ENCODE measurements at places on chromosomes 11 and 22. TPM values are rescaled to one million over a fixed set of nuclear protein-coding genes. Genes with fewer than 3 reads are reported as not detected.

Gene SLC37A2
- 6.6 TPM for total RNA-seq

Gene CCDC73
- total RNA-seq: 0.98 TPM

Gene DDI1
- total RNA-seq: not detected

Gene MOGAT2
- total RNA-seq: not detected

Gene TTC36
- 0.37 TPM for total RNA-seq

Gene GSTT2B
- total RNA-seq: 20.9 TPM

- H3K27ac ChIP-seq: no peak overlapping the region
- no peaks in the 10 kb centered on the region for H3K4me1 ChIP-seq
- no peaks in the 10 kb centered on the region for H3K36me3 ChIP-seq
- no peak overlapping the region for H3K4me3 ChIP-seq
- DNase-seq: no peak
These were observed 88.8 kb upstream of the XKR3 start for GRCh38 chr22:16914006-16914405.

DNA sequence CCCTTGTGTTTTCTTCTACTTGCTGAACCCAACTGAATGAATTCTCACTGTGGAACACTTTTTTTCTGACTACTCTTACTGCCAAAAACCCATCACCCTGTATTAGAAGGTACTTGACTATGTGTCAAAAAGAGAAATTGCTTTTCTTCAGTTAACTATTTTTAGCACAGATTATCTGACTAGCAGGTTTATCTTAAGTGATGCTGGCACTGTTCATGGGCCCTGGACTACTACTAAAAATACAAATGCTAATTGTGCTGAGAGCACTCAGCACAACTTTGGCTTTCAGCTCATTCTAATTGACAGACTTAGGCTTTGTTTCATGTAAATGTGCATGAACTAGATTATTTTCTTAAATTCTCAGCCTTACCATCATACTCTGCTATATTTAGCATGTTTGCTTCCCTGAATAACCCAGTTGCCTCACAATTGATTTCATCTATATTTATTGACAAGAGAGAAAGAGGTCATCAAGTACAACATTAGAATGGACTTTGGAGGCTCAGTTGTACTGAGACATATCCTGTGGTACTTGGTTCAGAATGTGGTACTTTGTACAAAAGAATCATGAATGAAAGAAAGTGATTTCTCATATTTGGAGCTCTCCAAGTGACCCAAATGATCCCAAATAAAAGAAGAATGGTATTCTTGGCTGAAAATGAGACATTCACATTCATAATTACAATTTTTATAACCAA, 478.3 kb downstream of the KCNA4 start:
- no peak overlapping the region for H3K4me3 ChIP-seq
- no peaks in the 10 kb centered on the region for H3K27me3 ChIP-seq
- no peaks in the 10 kb centered on the region for H3K36me3 ChIP-seq
- no peak for DNase-seq
- H3K27ac ChIP-seq: no peak overlapping the region
- no peaks in the 10 kb centered on the region for H3K4me1 ChIP-seq

DNA sequence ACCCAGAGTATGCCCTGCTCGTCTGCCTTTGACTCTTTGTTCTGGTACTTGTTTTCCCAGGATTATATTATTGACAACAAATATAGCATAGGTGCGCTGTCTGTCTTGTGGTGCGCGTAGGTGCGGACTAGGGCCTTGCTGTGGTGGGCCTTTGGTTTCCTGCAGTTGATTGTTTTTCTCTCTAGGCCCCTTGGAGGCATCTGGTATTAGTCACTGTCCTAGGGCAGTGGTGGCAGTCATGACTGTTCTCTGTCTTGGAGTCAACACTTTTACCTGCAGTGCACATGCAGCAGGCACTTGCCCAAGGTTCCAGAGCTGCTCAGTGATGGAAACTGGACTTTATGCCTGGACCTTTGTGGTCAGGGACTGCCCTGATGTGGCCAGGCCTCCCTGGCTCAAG, 18.6 kb downstream of the PPP6R2 start:
- no peaks in the 10 kb centered on the region for H3K27me3 ChIP-seq
- H3K4me1 ChIP-seq: peaks cover 2% of the 10 kb centered on the region
- H3K4me3 ChIP-seq: no peak overlapping the region

GRCh38 chr22:19687561-19688300, 26.6 kb upstream of the SEPTIN5 start:
- H3K27ac ChIP-seq: no peak overlapping the region
- H3K27me3 ChIP-seq: no peaks in the 10 kb centered on the region
- DNase-seq: no peak
- H3K4me1 ChIP-seq: no peaks in the 10 kb centered on the region
- no peak overlapping the region for H3K4me3 ChIP-seq
- no peaks in the 10 kb centered on the region for H3K36me3 ChIP-seq

GRCh38 chr11:8642196-8642841, 40.1 kb downstream of the TRIM66 start:
- DNase-seq: no peak
- no peak overlapping the region for H3K4me3 ChIP-seq
- no peaks in the 10 kb centered on the region for H3K36me3 ChIP-seq

- H3K27ac ChIP-seq: no peak overlapping the region
- H3K36me3 ChIP-seq: no peaks in the 10 kb centered on the region
- no peaks in the 10 kb centered on the region for H3K4me1 ChIP-seq
- DNase-seq: no peak
- no peak overlapping the region for H3K4me3 ChIP-seq
These were observed 47.6 kb upstream of the MYO18B start for GRCh38 chr22:25694196-25694907.

- H3K4me3 ChIP-seq: no peak overlapping the region
- no peaks in the 10 kb centered on the region for H3K27me3 ChIP-seq
- H3K36me3 ChIP-seq: no peaks in the 10 kb centered on the region
- H3K4me1 ChIP-seq: no peaks in the 10 kb centered on the region
These were observed 102.1 kb downstream of the FBXO7 start for GRCh38 chr22:32576553-32577253.

GRCh38 chr11:74299015-74299414, 12.4 kb downstream of the P4HA3 start:
- no peak overlapping the region for H3K27ac ChIP-seq
- DNase-seq: no peak
- no peaks in the 10 kb centered on the region for H3K36me3 ChIP-seq
- H3K27me3 ChIP-seq: no peaks in the 10 kb centered on the region
- no peak overlapping the region for H3K4me3 ChIP-seq

- no peaks in the 10 kb centered on the region for H3K36me3 ChIP-seq
- no peak overlapping the region for H3K27ac ChIP-seq
- H3K4me3 ChIP-seq: no peak overlapping the region
- H3K27me3 ChIP-seq: no peaks in the 10 kb centered on the region
These were observed 69.5 kb upstream of the GRIK4 start for GRCh38 chr11:120442031-120442430.

DNA sequence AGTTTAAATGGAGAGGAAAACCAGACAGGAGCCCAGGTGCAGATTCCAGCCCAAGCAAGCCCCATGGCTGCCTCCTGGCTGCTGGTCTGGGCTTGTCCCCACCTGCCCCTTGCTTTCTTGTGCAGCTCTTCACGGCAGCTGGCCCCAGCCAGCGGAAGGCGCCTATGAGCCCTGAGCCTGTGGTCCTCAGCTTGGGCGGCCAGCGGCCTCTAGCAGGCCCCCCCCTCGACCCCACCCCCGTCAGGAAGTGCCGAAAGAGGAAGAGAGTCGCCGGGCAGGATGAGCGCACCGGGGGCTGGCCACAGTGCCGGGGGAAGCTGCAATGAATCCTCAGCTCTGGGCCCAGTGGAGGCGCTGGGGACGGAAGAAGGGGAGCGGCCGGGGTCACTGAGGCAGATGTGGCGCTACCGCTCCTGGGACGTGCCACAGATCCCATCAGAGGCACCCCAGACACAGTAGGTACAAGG, 2.1 kb upstream of the DGKZ start:
- no peak overlapping the region for H3K4me3 ChIP-seq
- H3K4me1 ChIP-seq: peaks cover 18% of the 10 kb centered on the region
- H3K27ac ChIP-seq: no peak overlapping the region
- no peaks in the 10 kb centered on the region for H3K36me3 ChIP-seq

GRCh38 chr11:10122326-10123197, 171.5 kb downstream of the SBF2 start:
- no peak for DNase-seq
- no peak overlapping the region for H3K4me3 ChIP-seq
- no peak overlapping the region for H3K27ac ChIP-seq
- H3K36me3 ChIP-seq: no peaks in the 10 kb centered on the region

- H3K27ac ChIP-seq: no peak overlapping the region
- H3K4me3 ChIP-seq: no peak overlapping the region
- no peak for DNase-seq
These were observed 8.5 kb upstream of the CCDC89 start for GRCh38 chr11:85694385-85694980.

DNA sequence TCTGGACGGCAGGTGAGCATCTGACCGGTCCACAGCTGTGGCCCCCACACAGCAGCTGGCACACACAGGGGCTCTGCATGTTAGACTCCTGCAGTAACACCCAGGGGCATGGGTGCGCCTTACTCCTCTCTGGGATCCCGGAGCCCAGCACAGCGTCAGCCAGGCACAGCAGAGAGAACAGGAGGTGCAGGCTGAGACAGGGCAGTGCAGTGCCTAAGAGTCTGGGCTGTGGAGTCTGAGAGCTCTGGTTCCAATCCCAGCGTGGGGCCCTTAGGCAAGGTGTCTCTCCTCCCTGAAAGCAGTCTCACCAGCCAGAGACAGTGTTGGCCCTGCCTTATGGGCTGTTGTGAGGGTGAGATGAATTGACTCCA, 2.3 kb downstream of the NUDT8 start:
- peaks cover 5% of the 10 kb centered on the region for H3K4me1 ChIP-seq
- H3K27me3 ChIP-seq: no peaks in the 10 kb centered on the region
- DNase-seq: no peak
- no peak overlapping the region for H3K27ac ChIP-seq
- no peaks in the 10 kb centered on the region for H3K36me3 ChIP-seq

DNA sequence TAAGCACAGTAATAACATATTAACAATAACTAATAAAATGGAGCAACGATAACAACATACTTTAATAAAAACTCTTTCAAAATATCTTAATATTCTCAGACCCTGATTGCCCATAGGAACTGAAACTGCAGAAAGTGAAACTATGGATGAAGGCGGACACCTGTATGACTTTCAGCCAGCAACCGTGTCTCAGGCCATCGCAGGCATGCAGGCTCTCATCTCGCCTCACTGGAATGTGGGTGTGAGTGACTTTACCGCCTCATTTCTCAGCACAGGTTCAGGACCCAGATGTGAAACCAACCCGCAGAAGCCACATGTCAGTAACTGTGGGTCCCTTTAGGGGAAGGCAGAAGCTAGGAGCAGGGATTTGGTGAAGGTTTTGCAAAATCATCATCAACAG, 539.1 kb downstream of the FAM181B start:
- H3K27me3 ChIP-seq: no peaks in the 10 kb centered on the region
- no peaks in the 10 kb centered on the region for H3K4me1 ChIP-seq
- no peak for DNase-seq
- no peak overlapping the region for H3K27ac ChIP-seq
- H3K36me3 ChIP-seq: no peaks in the 10 kb centered on the region

DNA sequence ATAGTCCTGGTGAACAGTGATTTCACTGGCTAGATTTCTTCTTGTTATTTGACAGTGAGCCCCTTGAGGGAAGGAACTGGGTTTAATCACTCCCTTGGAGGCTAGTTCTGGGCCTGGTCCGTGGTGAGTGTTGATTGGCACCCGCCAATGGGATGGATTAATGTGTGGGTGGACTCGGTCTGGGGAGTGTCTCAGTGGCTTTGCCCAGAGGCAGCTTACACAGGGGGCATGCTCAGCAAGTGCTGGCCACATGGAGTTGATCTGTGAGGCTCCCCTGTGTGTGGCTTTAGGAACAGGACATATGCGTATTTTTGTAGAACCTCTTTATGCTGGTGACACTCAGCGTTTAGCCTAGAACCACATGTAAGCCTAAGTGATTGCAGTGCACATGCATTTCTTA, 106.9 kb downstream of the TBC1D22A start:
- no peaks in the 10 kb centered on the region for H3K27me3 ChIP-seq
- no peak overlapping the region for H3K27ac ChIP-seq
- H3K4me1 ChIP-seq: no peaks in the 10 kb centered on the region

DNA sequence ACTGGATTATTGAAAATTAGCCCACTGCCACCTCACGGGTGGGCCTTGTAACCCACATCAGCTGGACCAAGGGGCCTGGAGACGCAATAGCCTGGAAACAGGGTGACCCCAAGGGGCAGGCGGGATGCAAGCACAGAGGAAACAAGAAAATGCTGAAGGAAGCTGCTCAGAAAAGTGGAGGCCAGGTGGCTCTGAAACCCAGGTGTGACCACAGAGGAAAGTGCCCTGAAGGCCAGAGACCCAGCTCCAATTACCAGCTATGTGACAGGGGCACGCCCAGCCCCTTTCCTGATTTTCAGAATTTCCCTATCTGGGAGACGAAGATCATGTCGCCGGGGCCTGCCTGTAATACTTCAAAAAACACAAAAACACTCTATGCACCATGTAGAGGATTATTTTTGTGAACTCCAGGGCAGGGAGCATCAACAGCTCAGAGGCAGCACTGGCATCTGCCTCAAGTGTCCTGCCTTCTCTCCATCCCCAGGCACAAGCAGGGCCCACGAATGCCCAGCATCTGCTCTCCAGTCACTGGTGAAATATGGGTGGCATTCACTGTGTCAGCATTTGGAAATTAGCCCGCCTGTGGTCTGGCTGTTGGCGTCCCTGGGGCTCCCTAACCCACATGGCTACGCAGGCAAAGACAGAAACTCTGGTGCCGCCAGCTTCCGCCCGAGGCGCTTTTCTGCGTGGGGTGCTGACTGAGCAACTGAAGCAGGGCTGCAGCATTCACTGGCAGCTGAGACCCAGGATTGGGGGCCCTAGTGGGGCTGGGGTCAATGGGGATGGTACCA, 6.3 kb downstream of the KCNJ1 start:
- DNase-seq: no peak
- no peaks in the 10 kb centered on the region for H3K27me3 ChIP-seq
- H3K27ac ChIP-seq: no peak overlapping the region
- H3K4me3 ChIP-seq: no peak overlapping the region

DNA sequence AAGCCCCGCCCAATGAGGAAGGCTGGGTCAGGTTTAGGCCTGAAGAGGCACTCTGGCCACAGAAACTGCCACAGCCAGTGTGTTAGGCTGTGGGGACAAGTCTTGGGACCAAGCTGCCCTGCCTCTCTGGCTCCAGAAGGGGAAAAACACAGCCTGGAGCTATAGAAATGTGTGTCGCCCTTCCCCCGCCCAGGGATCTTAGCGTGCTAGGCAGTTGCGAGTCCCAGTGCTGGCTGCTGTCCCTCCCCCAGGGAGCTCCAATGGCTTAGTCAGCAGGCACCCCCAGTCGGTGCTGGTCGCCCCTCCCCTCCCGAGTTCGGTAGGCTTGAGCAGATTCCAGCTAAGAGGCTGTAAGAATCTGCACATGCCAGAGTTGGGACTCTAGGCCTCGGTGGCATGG, 99.5 kb upstream of the API5 start:
- DNase-seq: no peak
- H3K27ac ChIP-seq: no peak overlapping the region
- no peaks in the 10 kb centered on the region for H3K36me3 ChIP-seq
- H3K4me1 ChIP-seq: no peaks in the 10 kb centered on the region

GRCh38 chr11:8285796-8286195, 22.1 kb upstream of the LMO1 start:
- H3K27me3 ChIP-seq: no peaks in the 10 kb centered on the region
- H3K36me3 ChIP-seq: no peaks in the 10 kb centered on the region
- no peaks in the 10 kb centered on the region for H3K4me1 ChIP-seq
- no peak overlapping the region for H3K27ac ChIP-seq
- H3K4me3 ChIP-seq: no peak overlapping the region

GRCh38 chr22:36998620-36999351, 20.5 kb downstream of the TST start:
- H3K36me3 ChIP-seq: no peaks in the 10 kb centered on the region
- H3K27me3 ChIP-seq: no peaks in the 10 kb centered on the region
- no peak overlapping the region for H3K27ac ChIP-seq
- no peak overlapping the region for H3K4me3 ChIP-seq
- DNase-seq: no peak
- H3K4me1 ChIP-seq: no peaks in the 10 kb centered on the region

GRCh38 chr11:19409307-19409706, 168.6 kb upstream of the E2F8 start:
- no peak overlapping the region for H3K4me3 ChIP-seq
- H3K4me1 ChIP-seq: no peaks in the 10 kb centered on the region
- no peaks in the 10 kb centered on the region for H3K27me3 ChIP-seq
- H3K36me3 ChIP-seq: no peaks in the 10 kb centered on the region
